ENCODE measurements at places on chromosomes 2 and 18. TPM values are rescaled to one million over a fixed set of nuclear protein-coding genes. Genes with fewer than 3 reads are reported as not detected.

The TCF7L1 gene
- 2.3 TPM for total RNA-seq

The FRZB gene
- total RNA-seq, result not detected

The SNRNP27 gene
- total RNA-seq, result 49.7 TPM

The IL36B gene
- total RNA-seq, result not detected

The THSD7B gene
- not detected for total RNA-seq

The IL36RN gene
- total RNA-seq, result not detected

The ODC1 gene
- total RNA-seq, result 218 TPM

The AKAIN1 gene
- total RNA-seq, result not detected

The TUBA3E gene
- not detected for total RNA-seq

The CCDC74B gene
- 2.7 TPM for total RNA-seq

The MYL1 gene
- not detected for total RNA-seq

The ACADL gene
- total RNA-seq, result not detected

The NEB gene
- total RNA-seq, result 0.32 TPM

The FLACC1 gene
- under 0.01 TPM for total RNA-seq

The MC4R gene
- not detected for total RNA-seq

The VPS54 gene
- total RNA-seq, result 15.9 TPM

The ST8SIA5 gene
- under 0.01 TPM for total RNA-seq

The GALNT3 gene
- total RNA-seq, result 0.32 TPM

The UGT1A10 gene
- total RNA-seq, result not detected

The CCDC141 gene
- 0.15 TPM for total RNA-seq

The SNRNP200 gene
- total RNA-seq, result 46.1 TPM

The ATRAID gene
- 156 TPM for total RNA-seq

The IL37 gene
- not detected for total RNA-seq

The LHCGR gene
- total RNA-seq, result not detected

The CFC1B gene
- not detected for total RNA-seq

The AOX1 gene
- total RNA-seq, result 0.32 TPM

The SH2D6 gene
- 0.32 TPM for total RNA-seq

The ADCY3 gene
- 13.6 TPM for total RNA-seq

The GALNT13 gene
- under 0.01 TPM for total RNA-seq

The IL1RL1 gene
- 68.5 TPM for total RNA-seq

The TGFA gene
- not detected for total RNA-seq

The L3MBTL4 gene
- 0.46 TPM for total RNA-seq

The KCNG2 gene
- total RNA-seq, result not detected

The RESP18 gene
- not detected for total RNA-seq

The FAM161A gene
- 3.8 TPM for total RNA-seq

The BBS5 gene
- 5.0 TPM for total RNA-seq

The ZDBF2 gene
- 11.4 TPM for total RNA-seq

Data from epithelial cell of umbilical artery (primary cell).